HS-27A (cell line): ENCODE measurements at places on chromosomes 7 and 10.

DNA sequence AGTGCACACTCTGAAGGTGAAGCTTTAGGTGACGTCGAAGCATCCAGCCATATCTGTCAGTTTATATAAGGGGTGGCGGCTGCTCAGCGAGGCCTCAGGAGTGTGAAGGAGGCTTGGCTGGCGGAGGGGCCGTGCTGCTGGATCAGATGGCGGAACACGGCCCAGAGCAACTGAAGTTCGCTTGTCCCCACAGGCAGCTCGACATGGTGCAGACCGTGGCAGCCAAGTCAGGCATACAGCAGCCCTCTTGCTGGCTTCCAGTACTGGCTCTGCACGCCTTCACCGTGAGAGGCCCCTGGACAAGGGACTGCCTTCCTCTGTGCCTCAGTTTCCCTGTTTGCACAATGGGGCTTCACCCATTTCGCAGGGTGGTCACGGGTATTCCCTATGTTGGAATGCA lies 443.5 kb downstream of the DNAJB6 start:
- no peak for DNase-seq

DNA sequence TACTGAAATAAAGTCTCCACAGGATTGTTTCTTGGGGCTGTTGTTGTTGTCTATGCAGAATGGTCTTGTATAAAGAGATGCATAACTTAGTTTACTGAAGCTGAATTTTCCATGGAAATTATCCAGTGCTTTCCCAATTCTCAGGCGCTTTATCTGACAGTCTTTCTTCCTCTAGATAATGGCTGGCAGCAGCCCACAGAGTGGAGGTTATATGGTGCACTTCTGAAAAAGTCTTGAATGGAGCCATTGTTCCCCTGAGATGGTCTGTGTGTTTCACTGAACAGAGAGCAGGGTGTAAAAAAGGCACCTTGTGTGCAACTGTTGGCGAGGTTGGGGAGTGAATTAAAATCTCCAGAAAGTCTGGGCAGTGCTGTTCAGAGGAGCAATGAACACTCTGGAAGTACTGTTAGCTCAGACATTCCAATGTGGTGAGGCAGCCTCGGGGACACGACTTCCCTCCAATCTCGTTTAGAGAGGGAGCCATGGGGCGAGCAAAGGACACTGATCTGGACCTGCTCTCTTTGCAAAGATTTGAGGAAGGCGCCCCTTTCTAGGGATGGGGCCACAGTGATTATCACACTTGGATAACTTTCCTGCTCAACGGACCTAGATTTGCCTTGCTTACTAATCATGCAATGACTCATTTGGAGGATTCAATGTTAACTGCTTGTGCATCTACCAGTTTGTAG lies 2.0 kb upstream of the PLCE1 start:
- peak; percentile 62 for DNase-seq

DNA sequence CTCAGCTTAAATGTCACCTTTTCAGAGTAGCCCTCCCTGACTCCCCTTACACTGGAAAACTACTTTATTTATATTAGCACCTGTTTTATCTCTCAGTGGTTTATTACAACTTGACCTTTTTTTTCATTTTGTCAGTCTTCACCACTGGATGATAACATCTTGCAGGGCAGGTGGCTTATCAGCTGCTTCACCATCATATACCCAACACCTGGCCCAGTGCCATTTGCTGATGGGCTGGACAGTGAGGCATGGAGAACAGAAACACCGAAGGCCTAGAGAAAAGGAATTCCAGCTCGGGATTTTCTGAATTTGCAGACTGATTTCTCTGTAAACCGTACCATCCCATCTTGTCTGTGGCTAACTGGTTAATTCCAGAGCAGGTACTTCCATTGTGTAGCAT lies 48.5 kb downstream of the SORCS3 start:
- DNase-seq = no peak

DNA sequence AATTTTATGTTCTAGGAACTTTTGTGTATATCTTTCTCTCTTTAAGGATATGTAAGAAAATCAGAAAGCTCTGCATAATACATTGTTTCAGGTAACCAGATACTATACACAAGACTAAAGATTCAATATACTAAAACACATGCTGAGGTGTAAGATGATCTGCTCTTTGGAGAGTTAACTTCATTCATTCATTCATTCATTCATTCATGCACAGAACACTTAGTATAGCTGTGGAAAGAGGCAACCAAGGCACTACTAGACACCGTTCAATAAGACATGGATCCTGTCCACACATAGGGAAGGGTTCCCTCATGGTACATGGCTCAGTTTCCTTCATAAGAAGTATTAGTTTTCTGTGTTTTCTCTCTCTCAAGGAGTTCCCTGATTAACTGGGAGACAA lies 207.6 kb upstream of the AOAH start:
- no peak for DNase-seq

- no peak for DNase-seq
These were observed 7.7 kb downstream of the SLC37A3 start for GRCh38 chr7:140390466-140391190.

DNA sequence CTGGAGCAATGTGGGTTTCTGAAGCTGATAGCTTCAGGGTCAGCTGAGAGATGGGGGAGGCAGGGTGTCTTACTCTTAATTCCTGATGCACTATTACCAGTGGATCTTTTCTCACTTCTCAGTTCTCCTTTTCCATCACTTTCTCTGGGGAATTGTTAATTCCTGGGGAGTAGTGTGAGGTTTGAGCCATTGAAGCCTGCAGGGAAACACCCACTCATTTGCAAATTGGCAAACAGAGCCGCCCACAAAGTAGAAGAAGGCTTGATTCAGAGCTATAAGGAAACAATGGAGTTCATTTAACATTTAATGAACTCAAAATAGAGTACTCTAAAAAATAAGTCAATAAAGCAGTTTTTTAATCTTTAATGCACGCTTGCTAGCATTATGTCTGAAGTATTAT lies 4.3 kb upstream of the TECTB start:
- DNase-seq = no peak
